ENCODE measurements at places on chromosomes 16 and 17. TPM values are rescaled to one million over a fixed set of nuclear protein-coding genes. Genes with fewer than 3 reads are reported as not detected.

KAT2A gene
- total RNA-seq, result 9.8 TPM

SHISA9 gene
- not detected for total RNA-seq

GNG13 gene
- not detected for total RNA-seq

SNAI3 gene
- total RNA-seq, result under 0.01 TPM

SLC16A13 gene
- total RNA-seq, result 2.1 TPM

FOXN1 gene
- not detected for total RNA-seq

GP1BA gene
- not detected for total RNA-seq

TMIGD1 gene
- not detected for total RNA-seq

MFSD6L gene
- total RNA-seq, result not detected

WNK4 gene
- 1.7 TPM for total RNA-seq

TNS4 gene
- total RNA-seq, result 0.17 TPM

TSPOAP1 gene
- 2.7 TPM for total RNA-seq

CACNG1 gene
- total RNA-seq, result not detected

PLEKHH3 gene
- 24.0 TPM for total RNA-seq

RAMP2 gene
- 1.5 TPM for total RNA-seq

PFAS gene
- 42.0 TPM for total RNA-seq

ENPP7 gene
- not detected for total RNA-seq

MT4 gene
- not detected for total RNA-seq

TBC1D28 gene
- total RNA-seq, result not detected

CDH3 gene
- total RNA-seq, result 0.17 TPM

APOH gene
- not detected for total RNA-seq

TBC1D3E gene
- total RNA-seq, result not detected

CSH2 gene
- not detected for total RNA-seq

MOSMO gene
- total RNA-seq, result 16.9 TPM

HELZ gene
- total RNA-seq, result 11.4 TPM

MYH8 gene
- total RNA-seq, result not detected

ASPA gene
- total RNA-seq, result under 0.01 TPM

CDH8 gene
- not detected for total RNA-seq

ASGR1 gene
- total RNA-seq, result 1.2 TPM

TP53TG3C gene
- not detected for total RNA-seq

TLCD3B gene
- total RNA-seq, result 0.34 TPM

HOXB1 gene
- total RNA-seq, result not detected

HOXB9 gene
- total RNA-seq, result 0.15 TPM

VKORC1 gene
- total RNA-seq, result 200 TPM

ENO3 gene
- 0.74 TPM for total RNA-seq

RANGRF gene
- total RNA-seq, result 32.4 TPM

GPR139 gene
- total RNA-seq, result not detected

RHBDF1 gene
- total RNA-seq, result 34.0 TPM

TEDC2 gene
- total RNA-seq, result 23.8 TPM

KRT28 gene
- total RNA-seq, result not detected

NEK8 gene
- 2.1 TPM for total RNA-seq

MMP25 gene
- under 0.01 TPM for total RNA-seq

PRSS36 gene
- under 0.01 TPM for total RNA-seq

SETD1A gene
- 3.7 TPM for total RNA-seq

MT1A gene
- 23.9 TPM for total RNA-seq

COL1A1 gene
- 938 TPM for total RNA-seq

DBNDD1 gene
- total RNA-seq, result 2.2 TPM

TBC1D26 gene
- total RNA-seq, result 0.15 TPM

Measured in bronchus fibroblast of lung (primary cell).